Uterus (tissue), 4 donors: ENCODE measurements at places on chromosomes 5 and 9.

- no peak for DNase-seq
These were observed 110.2 kb downstream of the DAPK1 start for GRCh38 chr9:87607859-87608258.

DNA sequence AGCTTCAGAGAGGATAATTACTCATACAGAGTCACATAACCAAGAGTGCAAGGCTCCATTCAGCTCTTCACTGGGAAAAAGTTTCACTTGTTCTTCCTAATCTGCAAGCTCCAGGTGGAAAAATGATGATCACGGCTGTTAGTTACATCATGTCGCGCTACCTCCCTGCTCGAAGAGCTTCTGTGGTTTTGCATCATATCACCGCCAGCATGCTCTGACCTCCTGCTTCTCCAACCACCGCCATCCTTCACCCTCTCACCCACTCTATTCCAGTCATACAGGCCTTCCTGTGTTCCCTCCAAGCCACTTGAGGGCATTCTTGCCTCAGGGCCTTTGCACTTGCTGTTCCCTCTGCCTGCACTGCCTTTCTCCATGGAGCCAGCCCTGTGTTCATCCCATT lies 47.1 kb downstream of the COL27A1 start:
- no peak for DNase-seq

GRCh38 chr9:83034026-83034425 lies 28.9 kb downstream of the RASEF start:
- no peak for DNase-seq

DNA sequence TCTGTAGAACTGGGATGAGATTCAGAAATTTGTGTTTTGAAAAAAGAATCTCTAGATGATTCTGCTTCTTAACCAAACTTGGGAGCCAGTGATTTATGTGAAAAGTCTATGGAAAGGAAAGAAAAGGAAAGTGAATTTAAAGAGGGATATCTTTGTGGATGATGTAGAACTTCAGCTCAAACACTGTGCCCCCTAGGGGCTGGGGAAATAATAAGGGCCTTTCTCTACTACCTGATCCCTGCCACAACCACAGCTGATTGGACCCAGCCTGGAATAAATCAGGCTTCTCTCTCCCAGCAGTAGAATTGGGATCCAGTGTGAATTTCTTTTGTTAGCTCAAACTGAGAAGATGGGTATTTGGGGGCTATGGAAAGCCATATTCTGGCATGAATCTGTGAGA lies 155.0 kb downstream of the PRELID2 start:
- DNase-seq, result no peak

- no peak for DNase-seq
These were observed 842 bp downstream of the PCDHA5 start for GRCh38 chr5:140822281-140822629.

DNA sequence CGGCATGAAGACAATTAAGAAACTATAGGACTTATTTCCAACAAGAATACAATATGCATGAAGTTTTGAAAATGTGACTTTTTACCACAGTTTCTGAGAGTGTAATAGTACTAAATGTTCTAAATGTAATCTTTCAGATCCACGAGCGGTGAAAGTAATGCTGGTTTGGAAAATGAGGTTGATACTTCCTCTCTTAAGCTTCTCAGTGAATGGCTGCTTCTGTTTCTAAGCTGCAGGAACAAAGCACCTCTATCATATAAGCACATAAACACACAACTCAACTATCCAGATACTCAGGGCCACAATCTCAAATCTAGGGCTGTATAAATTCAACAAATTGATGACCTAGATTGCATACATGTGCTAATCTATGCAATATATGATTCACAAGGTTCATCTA lies 78.3 kb downstream of the LIFR start:
- no peak for DNase-seq
